Fibroblast of skin of left quadriceps (primary cell): ENCODE measurements at places on chromosomes 4 and X.

GRCh38 chr4:86283371-86283770 lies 76.5 kb downstream of the MAPK10 start:
- DNase-seq: no peak

GRCh38 chr4:88211473-88212252 lies 53.2 kb upstream of the ABCG2 start:
- peak; percentile 12 for DNase-seq

GRCh38 chrX:1393871-1394615 lies 2.1 kb upstream of the SLC25A6 start:
- DNase-seq: no peak

- DNase-seq: no peak
Measured at GRCh38 chr4:30461218-30461617, 259.0 kb upstream of the PCDH7 start.

GRCh38 chrX:150980711-150981110 lies 2.4 kb upstream of the HMGB3 start:
- no peak for DNase-seq

DNA sequence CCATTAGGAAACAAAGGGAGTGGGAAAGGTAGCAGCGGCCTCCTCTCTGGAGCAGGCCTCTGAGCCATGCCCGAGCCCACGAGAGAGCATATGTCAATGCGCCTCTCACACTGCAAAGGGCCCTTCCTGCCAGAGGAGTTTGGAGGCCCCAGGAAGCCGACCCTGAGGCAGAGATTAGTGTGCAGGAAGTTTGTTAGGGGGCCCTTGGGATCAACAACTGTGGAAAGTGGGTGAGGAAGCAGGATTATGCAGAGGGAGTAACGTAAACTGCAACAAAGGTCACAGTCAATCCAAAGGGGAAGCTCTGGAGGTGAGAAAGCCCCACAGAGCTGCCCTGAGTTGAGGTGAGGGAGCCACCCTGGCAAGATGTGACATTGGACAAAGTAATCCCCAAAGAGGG lies 17.4 kb downstream of the RTL5 start:
- no peak for DNase-seq

DNA sequence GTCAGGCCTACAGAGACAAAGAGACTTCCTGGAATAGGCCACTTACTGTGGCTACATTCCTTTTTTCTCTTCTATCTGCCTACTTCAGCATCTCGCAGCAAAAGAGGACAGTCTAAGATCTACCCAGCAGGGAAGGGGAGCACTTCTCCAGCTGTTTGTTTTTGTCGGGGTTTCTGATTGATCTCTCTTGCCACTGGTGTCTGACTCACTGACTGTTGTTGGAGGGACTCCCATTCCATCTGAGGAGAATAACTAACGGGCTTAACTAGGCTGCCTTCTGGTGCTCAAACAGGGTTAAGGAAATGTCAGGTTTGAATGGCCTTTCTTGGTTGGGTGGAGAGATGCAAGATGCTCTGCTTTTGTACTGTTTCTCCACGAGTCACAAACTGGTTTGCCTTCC lies 100.2 kb upstream of the TMEM164 start:
- no peak for DNase-seq

- no peak for DNase-seq
Measured at GRCh38 chr4:185562531-185562930, 27.2 kb upstream of the PDLIM3 start.

DNA sequence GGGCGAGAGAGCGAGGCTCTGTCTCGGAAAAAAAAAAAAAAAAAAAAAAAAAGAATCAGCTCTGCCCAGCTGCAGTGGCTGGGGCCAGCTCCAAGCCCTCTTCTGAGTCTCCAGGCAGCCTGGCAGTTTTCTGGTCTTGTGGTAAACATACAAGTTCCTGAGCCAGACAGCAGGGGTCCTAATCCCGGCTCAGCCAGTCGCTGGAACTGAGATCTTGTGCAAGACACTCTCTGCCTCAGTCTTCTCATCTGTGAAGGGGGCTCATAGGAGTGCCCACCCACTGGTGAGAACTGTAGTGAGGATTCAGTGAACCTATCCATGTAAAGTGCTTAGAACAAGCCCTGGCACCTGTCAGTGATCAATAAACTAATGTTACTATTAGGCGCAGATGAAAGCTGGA lies 41.8 kb downstream of the C4orf50 start:
- DNase-seq: no peak

DNA sequence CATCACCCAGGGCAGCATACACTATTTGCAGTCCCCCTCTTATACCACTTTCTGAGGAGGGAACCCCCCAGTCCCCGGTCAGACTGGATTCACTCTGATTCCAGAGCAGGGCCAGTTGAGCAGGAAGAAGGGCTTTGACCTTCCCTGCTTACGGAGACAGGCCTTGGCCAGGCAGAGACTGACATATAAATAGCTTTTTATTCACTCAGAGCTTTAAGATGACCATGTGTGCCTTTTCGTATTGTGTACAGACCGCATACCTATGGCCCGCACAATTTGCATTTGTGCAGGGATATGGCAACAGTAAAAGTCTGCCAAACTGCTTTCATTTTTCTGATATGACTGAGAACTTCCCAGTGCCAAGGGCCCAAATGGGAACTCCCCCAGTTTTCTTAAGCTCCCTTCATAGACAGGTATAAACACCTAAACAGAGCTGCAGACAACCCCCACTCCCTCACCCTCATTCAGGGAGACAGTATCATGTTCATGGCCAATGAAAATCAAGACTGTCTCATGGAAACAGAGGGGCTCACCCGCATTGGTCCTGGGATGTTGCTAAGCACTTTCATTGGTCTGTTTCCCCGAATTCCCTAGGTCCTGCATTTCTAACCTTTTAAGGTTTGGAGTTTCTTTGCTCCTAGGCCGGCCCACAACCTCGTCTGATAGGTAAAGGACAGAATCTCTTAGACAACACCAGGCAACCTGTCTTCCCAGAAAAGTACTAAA lies 86.0 kb downstream of the RTL5 start:
- no peak for DNase-seq

- no peak for DNase-seq
Measured at GRCh38 chrX:133677123-133678063, 262.1 kb upstream of the GPC4 start.
